Memory B cell (primary cell): ENCODE measurements at places on chromosomes 5 and 9.

- DNase-seq: no peak
Measured at GRCh38 chr9:113148781-113149510, 1.9 kb upstream of the SLC31A2 start.

DNA sequence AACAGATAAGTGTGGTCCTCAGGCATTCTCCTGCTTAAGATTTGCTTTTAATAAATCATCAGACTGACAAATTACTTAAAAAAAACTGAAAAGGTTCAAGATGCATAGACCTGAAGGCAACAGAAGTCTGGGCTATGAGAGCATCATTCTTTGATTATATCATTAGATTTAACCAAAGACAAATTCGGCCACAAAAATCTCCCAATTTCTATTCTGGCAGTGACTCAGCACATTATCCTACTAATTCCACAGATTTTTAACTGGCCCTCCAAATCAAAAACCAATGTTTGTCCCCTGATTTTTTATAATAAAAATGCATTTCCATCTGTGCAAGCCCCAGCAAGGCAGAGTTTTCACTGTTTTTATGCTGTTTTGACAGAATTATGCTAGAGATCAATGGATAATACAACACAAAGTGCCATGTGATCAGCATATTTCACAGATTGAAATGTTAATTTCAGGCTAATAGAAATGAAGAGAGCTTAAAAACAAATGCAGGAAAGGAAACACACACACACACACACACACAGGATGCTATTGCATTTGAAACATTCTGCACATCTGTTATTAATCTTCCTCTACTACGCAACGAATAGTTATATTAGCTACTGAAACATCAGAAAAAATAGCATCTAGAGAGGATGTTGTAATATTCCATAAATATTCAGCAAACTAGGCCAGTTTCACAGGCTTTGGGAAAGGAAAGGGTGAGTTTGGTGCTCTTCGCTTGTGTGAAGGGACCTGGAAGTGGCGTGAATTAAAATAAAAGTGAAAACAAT is 177.6 kb upstream of the ST8SIA4 start:
- DNase-seq: no peak

- DNase-seq: no peak
Measured at GRCh38 chr5:132024789-132025402, 13.4 kb upstream of the ACSL6 start.

DNA sequence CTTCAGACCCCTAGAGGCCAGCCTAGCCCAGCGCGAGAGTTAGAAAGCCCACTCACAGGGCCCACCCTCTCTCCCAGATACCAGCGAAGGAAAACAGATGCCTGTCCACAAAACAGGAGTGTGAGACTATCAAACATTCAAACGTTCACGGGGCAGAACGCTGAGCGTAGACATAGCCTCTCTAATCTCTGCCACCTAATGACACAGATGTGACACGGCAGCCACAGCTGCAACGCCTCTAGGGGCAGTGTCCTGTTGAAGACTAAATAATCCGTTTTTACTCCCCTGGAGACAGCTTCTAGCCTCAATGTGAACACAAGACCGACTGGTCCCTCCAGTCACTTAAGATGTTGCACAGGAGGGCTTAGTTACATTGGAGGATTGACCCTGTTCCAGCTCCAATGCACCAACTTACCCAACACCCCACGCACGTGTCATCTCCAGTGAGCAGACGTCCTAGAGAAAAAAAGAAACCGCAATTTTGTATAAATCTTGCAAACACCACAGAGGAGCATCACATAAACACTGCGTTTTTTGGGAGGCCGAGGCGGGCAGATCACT is 14.3 kb downstream of the DIPK1B start:
- DNase-seq: no peak

- no peak for DNase-seq
Measured at GRCh38 chr9:696332-697323, 144.9 kb upstream of the DMRT1 start.

GRCh38 chr9:114538241-114538640 is 33.0 kb upstream of the WHRN start:
- peak; percentile 32 for DNase-seq

GRCh38 chr5:59959330-59959729 is 65.8 kb upstream of the PDE4D start:
- DNase-seq: no peak

DNA sequence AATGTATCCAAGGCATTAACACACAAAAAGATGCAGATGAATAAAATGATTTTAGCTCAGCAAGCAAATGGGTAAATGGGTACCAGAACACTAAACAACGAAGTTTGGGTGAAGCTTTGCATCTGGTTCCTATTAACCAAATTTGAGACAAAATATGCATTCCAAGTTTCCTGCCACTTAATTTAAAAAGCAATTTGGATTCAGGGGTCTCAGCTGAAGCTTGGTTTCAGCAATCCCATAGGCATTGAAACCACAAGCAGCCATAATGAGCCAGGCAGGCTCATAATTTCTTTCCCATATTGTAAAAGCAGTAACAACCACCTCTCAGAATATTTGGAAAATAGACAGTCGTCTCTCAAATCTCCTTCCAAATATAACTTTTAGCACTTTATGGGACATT is 138.9 kb downstream of the NXNL2 start:
- DNase-seq: no peak

GRCh38 chr9:85484235-85484634 is 257.5 kb downstream of the AGTPBP1 start:
- no peak for DNase-seq

GRCh38 chr9:33137781-33138264 is 29.3 kb downstream of the B4GALT1 start:
- DNase-seq: no peak

- DNase-seq: no peak
Measured at GRCh38 chr5:93044859-93045666, 536.0 kb downstream of the NR2F1-AS1 start.

DNA sequence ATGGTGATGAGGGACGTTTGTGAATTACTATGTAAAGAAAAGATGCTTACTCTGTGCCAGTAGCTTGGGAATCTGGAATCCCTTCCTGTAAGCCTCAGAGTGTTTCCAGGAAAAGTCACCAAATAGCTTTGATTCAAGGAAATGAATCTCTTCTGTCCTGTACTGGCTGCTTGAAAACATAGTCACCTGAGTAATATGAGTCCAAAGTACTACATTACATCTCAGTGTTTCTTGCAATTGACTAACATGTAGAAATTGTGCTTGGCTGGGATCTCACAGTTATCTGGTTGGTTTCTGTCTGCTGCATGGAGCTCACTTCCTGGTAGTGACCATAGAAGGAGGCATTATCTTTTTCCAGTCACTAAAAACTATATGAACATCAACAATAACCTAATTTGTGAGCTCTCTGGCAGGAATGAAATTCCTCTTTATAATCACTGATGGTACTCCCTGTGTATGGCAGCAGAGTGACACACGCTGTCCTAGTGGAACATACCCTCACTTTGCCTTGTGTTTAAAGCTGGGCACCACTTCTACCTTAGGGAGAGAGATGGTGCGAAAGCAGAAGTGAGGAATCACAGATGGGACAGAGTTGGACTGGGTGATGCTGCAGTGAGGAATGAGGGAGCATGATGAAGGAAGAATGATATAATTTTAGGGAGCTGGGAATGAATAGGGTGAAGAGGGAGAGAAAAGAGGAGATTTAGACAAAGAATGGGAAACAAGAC is 568.5 kb downstream of the RAB3C start:
- DNase-seq: no peak
